ENCODE measurements at places on chromosomes 1 and 21.

GRCh38 chr1:153312570-153313186 lies at the start of gene PGLYRP3:
Gene PGLYRP3 (minus strand): TSS chr1:153312952. CDS start chr1:153310665, 2,287 bp downstream.
- no peak for DNase-seq

DNA sequence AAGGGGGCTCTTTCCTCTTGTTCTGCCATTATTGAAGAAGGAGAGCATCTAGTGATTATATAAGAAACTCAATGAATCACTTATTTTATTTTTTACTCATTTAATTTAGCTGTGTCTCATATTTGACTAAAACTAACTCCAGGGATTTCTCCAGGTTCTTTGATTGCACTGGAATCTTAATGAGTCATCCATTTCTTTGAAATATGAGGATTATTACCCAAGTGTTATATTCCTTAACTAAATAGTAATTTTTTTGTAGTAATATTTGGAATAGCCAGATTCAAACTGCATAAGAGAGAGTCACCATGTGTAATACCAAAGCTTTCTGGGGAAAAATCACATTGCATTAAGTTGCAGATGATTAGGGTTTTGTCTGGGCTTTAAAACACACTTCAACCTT lies 59.5 kb downstream of the NTMT2 start:
- DNase-seq: no peak

DNA sequence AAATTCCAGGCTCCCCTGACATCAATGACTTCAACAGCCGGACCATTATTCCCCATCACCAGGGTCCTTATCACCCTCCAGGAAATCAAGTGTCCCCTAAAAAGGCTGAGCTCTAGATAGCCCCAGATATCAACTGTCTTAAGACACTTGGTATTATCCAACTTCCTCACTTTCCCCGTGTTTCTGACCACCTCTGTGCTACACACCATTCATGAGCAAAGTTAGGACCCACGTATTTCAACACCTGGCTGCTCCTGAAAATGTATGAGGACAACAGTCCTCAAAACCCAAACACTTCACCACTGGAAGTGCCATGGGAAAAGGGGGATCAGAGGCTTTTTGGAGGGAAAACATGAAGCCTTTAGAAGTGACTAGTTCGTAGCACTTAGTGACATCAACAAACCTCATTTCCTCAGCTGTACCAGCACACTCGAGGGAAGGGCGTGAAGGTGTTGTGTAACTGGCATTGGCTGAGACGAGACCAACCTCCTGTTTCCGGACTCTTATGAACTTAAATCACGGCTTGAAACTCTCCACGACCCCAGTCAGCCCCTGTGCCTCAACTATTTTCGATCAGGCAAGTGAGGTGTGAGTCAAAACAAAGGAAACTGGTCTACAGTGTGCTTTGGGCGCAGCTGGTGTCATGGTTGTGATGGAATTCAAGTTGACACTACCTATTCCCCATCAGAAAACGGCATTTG lies 4.1 kb upstream of the CHD5 start:
- DNase-seq: no peak

- DNase-seq: no peak
These were observed 9.3 kb downstream of the DRAXIN start for GRCh38 chr1:11700601-11701467.

DNA sequence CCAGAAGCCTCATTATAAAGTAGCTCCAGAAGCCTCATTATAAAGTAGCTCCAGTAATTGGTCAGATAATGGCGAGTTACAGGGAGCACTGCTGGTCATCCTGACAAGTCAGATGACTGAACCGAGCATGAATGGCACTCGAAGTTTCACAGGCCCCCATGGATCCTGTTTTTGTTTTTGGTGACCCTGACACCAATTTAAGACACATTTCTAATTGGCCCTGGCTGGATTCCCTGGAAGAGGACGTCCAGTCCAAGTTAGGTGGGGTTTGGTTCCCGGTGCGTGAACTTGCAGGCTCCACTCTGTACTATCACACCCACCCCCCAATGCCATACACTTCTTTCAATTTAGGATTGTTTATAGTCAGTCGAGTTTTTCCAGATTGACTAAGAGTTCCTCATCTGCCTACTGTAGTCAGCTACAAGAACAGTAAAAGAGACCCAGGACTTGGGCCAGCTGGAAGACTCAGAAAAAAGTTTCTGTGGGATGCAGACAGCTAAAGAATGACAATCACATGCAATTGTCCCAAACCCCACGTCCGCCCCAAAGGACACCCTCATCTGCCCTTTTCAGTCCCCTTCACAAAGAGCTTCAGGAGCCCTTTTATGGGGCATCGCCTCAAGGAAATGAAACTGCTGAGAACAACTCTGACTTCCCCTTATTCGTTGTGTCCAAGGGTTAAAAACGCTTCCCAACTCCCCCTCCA lies 2.7 kb downstream of the DHRS3 start:
- no peak for DNase-seq

DNA sequence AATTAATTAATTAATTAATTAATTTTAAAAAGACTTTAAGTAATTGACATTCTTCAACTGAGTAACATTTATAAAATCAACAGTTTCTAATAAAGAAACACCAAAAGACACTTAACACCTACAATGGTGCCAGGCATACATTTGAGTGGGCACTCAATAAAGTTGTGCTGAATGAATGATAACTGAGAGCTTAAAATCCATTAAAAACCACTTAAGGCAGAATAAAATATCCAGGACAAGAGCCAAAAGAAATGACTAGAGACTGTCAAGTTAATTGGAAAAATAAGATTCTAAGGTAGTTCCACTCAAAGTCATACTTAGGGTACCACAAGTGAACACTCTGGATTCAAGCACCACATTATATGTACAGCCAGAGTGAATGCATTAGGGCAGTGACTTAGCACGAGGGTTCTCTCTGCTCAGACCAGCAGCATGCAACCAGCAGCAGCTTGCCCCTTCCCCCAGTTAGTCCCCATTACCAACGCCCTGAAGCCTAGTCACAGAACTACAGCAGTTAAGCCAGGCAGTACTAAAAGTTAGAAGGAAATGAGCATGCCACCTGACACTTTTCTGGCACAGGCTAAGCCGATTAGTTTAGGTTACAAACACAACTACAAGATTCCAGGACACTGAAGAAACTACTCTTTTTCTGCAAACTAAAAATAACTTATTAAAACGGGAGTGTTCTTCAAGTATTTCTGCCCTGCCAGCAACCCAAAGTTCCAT lies 46.5 kb downstream of the LUZP1 start:
- no peak for DNase-seq

DNA sequence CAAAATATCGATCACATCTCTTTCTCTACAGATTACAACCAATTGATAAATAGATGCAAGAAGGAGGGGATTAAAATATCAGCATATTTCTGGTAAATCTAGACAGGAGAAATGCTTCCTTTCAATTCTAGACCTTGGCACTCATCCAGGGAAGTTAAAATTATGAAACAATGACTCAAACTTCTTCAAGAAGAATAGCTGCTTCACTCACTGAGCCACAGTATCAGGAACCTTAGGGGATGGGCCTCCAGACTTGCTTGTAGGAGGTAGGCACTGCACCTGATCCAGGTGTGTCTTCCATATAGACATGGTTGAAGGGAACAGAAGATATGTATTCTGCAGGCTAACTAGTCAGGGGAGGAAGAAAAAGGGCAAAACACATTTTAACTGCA lies 9.8 kb downstream of the SLAMF7 start:
- no peak for DNase-seq

GRCh38 chr1:151988405-151988923 lies 5.2 kb downstream of the S100A10 start:
- no peak for DNase-seq
